ENCODE measurements at places on chromosomes 6 and 20.

DNA sequence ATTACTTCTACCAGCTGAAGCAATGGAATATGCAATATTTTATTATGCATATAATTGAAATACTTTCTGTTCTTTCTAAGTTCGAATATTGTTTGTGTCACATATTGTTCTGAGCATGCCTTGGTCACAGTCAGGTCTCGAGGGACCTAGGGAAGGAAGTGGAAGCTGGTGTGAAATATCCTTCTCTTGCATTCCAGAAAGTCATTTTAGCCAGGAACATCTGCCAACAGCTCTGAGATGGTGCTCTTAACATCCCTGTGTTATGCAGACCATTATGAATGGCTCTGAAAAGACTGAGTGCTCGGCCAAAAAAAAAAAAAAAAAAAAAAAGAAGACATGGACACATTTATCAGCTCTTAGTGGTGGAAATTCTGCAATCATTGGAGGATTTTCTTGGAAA is 132.7 kb upstream of the JAG1 start:
- DNase-seq, result no peak

- no peak for DNase-seq
These were observed 251.2 kb upstream of the NOX3 start for GRCh38 chr6:155706806-155707205.

DNA sequence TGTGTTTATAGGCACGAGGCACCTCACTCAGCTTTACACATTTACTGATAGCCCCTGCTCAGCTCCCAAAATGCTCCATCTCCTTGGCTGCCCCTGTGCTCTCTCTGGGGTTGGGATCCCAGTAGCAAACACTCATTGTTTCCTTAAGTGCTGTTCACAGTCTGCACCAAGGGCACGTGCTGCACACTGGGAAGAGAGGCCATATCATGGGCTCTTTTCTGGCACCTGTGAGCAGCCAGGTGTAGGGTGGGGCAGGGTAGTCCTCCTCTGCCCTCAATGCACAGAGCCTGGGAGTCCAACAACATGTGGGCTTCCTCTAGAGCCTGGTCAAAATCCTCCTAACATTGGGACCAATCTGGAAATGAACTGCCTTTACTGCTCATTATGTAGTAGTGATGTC is 67.9 kb downstream of the BANF2 start:
- no peak for DNase-seq

- no peak for DNase-seq
These were observed 190.3 kb downstream of the ATXN1 start for GRCh38 chr6:16570946-16571345.

GRCh38 chr6:112800916-112801315 is 453.8 kb downstream of the RFPL4B start:
- no peak for DNase-seq

- no peak for DNase-seq
These were observed 12.2 kb downstream of the CEP250 start for GRCh38 chr20:35467339-35468224.

DNA sequence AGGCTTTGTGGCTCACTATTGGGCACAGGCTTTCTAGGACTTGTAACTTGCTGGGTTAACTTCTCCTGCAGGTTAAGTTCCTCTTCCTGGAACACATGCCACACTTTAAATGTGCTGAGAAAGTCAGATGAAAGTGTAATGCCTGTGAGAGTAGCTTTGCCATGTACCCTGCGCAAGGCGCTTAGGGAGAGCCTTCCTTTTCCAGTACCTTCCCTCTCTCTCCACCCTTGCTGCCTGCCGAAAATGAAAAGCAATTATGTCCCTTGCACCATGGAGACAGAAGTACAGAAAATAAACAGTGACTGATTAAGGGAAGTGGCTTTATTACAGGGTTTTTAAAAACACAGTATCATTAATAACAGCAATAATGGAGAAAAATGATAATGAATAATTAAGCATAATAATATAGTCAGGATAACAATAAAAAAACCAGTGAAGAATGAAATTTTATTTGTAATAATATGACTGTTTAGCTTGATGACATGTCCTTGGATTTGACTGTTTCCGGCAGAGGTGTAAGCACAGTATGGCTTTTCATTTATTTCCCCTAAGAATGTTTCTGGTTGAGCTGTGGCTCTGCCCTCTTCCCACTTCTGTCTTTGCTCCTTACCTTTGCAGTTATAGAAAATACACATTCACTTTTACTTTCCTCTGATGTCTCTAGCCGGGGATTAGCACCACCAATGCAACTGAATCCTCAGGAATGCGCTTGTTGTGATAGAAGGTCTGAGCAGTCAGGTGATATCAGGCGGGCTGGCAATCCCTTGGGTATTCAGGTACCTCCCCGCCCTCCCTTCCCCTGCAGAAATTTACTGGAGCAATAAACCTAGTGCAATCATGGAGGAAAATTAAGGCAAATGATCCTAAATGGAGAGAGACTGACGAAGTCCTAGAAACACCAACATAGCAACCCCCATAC is 472.3 kb upstream of the CITED2 start:
- no peak for DNase-seq

- DNase-seq, result no peak
These were observed 10.4 kb downstream of the TGM6 start for GRCh38 chr20:2390951-2391675.

GRCh38 chr6:6942831-6943230 is 164.9 kb upstream of the RREB1 start:
- DNase-seq, result no peak

- no peak for DNase-seq
These were observed 4.1 kb downstream of the MYLK4 start for GRCh38 chr6:2746557-2747061.

DNA sequence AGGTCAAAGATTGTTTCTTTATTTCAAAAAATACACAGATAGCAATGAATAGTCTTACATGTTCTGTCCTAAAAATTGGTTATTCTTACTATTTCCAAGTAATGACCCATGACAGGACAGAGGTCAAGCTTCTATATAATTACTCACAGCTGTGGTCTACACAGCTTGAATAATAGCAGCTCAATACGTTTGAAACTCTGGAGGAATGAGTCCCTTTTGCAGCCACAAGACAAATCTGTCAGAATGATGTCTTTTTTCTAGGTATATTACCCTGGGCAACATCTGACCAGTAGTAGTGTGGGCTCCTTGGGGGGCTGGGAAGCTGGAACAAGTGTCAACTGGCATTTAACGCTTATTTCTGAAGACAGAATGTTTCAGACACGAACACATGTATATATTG is 84.9 kb upstream of the HTR1B start:
- no peak for DNase-seq

Measured in DMS 273 treated with DMSO at 0.1 percent for 48 hours (cell line).